Foreskin fibroblast (primary cell): ENCODE measurements at places on chromosomes 12 and 14.
A peak's percentile ranks its signal among the peaks of the same experiment; 100 is the strongest.

- DNase-seq = no peak
Measured at GRCh38 chr12:74915718-74916117, 293.9 kb downstream of the KCNC2 start.

- no peak for DNase-seq
Measured at GRCh38 chr12:51238037-51238509, 553 bp upstream of the DAZAP2 start.

DNA sequence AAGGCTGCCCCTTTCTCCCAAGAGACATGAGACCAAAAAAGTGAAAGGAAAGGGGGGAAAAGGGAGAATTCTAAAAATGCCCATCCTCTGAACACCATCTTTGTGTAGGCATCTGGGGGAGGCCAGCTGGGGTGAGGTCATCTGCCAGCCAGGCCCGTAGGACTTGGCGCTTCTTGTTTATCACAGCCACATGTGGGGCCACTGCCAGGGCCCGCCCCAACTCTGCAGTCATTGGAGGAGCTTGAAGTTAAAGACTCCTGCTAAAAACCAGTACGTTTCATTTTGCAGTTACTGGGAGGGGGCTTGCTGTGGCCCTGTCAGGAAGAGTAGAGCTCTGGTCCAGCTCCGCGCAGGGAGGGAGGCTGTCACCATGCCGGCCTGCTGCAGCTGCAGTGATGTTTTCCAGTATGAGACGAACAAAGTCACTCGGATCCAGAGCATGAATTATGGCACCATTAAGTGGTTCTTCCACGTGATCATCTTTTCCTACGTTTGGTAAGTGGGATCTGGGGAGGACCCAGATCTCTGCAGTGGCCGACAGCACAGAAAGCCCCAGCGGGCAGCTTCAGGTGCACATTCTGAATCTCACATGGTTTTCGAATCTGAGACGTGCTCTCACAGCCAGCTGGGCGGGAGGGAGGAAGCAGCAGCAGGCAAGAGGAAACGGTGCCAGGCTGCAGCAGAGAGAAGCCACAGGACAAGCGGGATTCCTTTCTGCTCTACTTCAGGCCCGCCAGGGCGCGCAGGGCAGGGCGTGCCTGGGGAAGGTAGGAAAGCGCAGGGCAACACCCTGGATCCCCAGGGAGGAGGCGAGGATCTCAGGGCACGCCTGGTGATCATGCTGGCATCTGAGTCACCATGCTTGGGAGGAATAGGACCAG, at the start of gene P2RX7:
Gene P2RX7, plus strand, starts transcription at position 276 of the 881 bp plus-strand sequence. Its CDS starts 95 bp downstream, at position 371.
- peak; percentile 65 for DNase-seq

- DNase-seq = no peak
Measured at GRCh38 chr12:14853961-14854360, 10.6 kb upstream of the ART4 start.

DNA sequence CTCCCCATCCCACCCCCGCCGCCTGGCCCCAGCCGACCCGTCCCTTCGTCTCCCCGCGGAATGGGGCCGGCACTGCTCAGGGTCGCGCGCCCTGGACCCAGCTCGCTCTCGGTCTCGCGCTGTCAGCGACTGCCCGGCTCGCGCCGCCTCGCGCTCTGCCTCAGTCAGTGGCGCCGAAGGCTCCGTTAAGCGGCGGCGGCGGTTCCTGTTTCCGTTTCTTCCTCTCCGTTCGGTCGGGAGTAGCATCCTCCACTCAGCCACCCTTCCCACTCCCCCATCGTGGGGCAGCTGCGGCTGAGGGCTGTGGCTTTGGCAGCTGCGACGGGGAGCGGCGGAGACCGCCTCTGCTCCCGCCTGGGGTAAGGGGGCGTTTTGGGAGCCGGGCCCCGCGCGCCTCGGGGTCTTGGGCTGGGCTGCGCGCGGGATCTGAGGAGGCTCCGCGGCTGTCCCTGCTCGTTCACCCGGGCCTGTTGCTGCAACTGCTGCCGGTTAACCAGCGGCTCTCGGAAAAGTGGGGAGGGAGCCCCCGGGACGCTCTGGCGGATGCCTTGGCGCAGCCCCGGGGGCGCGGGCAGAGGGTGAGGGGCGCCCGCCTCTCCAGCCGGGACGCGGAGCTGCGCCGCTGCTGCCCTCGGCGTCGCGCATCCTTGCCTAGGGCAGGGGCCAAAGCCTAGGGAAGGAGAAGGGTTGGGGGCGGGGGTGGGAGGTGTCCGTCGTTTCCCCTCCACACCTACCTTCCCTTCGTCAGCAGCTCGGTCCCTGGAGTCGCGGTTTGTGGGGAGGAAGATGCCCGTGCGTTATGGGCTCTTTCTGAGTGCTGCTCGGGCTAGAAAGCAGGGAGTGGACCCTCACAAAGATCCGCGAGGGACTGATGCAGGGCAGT, 567 bp downstream of the FUT8 start:
- peak; percentile 88 for DNase-seq

- DNase-seq = no peak
Measured at GRCh38 chr14:72303930-72304329, 371.7 kb downstream of the RGS6 start.

GRCh38 chr14:33039311-33039710, 100.6 kb downstream of the NPAS3 start:
- no peak for DNase-seq

GRCh38 chr12:100141666-100141997, 1.0 kb downstream of the BLTP3B start:
- DNase-seq = peak; percentile 91

- no peak for DNase-seq
Measured at GRCh38 chr12:32110417-32110816, 3.8 kb downstream of the BICD1 start.
